ENCODE measurements at places on chromosomes 16 and 17. TPM values are rescaled to one million over a fixed set of nuclear protein-coding genes. Genes with fewer than 3 reads are reported as not detected.

DNA sequence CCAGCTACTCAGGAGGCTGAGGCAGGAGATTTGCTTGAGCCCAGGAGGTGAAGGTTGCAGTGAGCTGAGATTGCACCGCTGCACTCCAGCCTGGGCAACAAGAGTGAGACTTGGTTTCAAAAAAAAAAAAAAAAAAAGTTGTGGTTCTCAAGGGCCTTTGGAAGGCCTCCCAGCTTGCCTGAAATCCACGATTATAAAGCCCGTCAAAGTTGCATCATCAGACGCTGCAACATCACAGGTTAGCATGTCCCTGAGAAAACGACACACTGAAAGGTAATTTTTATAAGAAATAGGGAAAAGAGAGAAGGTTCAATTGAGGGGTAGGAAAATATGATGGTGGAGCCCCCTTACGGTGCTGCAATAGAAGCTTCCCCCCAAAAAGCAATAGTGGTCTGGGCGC lies 4.6 kb upstream of the LYZL6 start:
- DNase-seq: no peak

DNA sequence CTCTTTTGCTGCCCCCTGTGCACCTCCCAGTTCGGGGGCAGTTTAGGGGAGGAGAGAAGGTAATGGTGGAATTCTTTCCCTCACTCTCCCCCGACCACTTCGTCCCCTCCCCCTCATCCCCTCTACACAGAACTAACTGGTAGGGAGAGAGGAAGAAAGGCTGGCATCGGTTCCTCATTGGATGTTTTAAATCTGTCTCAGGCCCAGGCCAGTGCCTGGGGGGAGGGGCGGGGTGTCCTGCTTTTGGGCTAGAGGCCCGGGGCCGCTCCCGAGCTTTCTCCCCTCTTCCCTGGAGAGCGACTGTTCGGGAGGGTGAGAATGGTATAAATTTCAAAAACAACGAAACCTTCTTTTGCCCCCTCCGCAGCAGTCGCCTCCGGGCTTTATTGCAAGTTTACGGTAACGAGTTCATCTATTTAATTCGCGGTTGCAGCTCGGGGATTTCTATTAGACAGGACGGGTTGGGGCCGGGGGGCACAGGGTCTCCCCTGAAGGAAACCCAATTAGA lies at the start of gene PRAC2:
PRAC2 (plus strand) TSS at position 271 of the 508 bp plus-strand sequence. CDS start 1,226 bp downstream, outside the sequence.
- peak; percentile 54 for DNase-seq

DNA sequence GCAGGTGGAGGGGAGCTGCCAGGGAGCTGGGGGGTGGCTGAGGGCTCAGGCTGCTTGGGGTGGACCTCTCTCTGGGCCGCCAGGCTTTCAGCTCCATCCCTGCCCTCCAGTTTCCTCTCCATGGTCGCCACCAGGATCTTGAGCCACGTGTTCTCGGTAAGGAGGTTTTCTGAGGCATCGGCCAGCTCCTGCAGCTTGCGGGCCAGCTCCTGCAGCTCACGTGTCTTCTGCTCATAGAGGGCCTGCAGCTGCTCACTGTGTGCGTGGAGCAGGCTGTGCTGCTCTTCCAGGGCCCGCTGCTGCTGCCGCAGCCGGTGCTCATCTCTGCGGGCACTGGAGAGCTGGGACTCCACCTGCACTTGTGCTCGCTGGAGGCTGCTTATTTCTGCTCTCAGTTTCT lies 11.0 kb downstream of the SNN start:
- DNase-seq: peak; percentile 80

- DNase-seq: no peak
These were observed 214.4 kb upstream of the CHMP6 start for GRCh38 chr17:80777274-80777673.

- DNase-seq: no peak
These were observed 3.3 kb upstream of the IRX5 start for GRCh38 chr16:54927125-54928015.

- no peak for DNase-seq
These were observed 32.8 kb downstream of the MYO15A start for GRCh38 chr17:18141210-18141803.

DNA sequence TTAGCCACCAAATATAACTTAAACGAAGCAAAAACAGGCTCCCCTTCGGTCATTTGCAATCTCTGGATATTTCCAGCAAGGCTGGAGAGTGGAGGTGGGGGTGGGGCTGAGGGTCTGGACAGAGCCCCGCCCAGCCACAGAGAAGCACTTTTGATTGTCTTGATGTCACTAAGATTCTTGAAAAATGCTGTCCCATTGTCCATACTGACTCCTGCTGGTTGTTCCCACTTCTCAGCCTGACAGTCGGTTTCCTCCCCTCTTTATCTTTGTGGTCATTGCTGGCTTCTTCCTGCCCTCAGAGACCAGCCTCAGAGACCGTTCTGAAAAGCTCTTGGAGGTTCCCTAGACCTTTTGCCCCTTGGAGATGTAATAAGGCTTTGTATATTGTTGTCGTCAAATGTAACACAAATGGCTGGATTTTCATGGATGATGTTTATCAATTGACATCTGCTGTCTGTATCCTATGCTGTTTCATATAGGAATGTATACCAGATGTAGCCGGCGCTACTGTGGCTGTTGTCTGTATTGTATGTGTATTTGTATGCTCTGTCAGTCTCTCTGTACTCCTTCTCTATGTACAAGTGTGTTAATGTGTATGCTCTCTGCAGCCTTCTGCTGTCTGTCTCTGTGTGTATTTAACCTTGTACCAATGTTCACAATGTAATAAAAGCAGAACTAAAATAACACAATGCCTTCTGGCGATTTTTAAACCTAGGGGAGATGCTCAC lies 94.8 kb upstream of the DNAH9 start:
- no peak for DNase-seq

DNA sequence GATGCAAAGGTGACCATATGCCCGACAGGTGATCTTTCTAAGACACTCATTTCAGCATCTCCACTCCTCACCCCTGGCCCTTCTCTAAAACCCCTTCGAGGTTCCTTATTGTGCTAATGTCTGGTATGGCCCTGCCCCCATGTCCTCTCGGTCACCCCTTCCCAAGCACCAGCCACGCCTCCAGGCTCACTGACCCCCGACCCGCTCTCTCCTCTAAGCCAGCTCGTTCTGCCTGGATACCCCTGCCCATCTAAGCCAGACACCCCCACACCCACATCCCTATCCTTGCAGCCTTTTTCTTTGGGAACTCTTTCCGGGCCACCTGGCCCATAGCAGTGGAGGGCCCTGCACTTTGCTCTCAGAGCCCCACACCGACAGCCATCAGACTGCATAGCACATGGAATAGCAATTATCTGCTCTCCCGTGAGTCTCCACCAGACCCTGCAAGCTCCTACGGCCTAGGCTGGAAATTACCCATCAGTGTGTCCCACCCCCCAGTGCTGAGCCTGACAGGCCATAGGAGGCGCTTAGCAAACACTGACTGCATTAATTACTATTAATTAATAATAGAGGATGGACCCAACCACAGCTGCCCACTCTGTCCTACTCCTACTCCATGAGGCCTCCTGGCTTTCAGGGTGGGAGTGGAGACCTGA lies 176.7 kb downstream of the TMEM132E start:
- DNase-seq: peak; percentile 48

DNA sequence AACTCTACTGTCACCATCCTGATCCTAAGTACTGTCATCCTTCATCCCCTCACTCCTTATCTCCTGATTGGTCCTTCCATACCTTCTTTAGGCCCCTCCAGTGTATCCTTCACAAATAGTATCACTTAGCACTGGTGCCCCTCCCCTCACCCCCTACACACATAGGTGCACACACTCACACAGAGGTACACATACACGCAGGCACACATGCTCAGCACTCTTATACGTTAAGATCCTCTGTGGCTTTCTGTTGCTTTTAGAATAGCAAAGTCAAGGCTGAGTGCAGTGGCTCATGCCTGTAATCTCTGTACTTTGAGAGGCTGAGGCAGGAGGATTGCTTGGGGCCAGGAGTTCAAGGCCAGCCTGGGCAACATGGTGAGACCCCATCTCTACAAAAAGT lies 32.1 kb downstream of the CDRT15 start:
- no peak for DNase-seq

DNA sequence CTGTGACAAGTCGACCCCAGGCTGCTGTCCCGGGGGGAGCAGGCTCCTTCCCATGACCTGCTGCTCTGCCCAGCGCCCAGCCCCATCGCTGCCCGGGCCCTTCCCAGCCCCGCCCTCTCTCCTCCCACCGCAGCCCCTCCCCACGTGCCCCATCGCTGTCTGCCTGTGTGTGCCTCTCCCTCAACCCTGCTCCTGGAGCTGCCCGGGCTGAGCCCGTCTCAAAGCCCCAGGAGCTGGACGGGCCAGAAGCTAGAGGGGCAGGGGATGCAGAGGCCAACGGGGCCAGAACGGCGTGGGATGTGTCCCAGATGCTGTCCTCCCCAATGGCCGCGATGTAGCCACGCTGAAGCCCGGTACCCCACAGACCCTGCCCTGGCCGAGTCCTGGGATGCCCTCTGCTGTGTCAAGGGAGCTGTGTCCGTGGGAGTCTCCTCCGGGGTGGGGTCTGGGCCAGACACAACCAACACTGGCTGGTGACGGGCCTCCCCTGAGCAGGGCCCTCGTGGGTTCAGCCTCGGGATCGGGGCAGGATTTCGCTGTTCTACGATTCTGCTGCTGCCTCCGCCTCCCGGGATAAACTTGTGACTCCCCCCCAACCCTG lies 118.2 kb upstream of the ZNF750 start:
- DNase-seq: peak; percentile 56

DNA sequence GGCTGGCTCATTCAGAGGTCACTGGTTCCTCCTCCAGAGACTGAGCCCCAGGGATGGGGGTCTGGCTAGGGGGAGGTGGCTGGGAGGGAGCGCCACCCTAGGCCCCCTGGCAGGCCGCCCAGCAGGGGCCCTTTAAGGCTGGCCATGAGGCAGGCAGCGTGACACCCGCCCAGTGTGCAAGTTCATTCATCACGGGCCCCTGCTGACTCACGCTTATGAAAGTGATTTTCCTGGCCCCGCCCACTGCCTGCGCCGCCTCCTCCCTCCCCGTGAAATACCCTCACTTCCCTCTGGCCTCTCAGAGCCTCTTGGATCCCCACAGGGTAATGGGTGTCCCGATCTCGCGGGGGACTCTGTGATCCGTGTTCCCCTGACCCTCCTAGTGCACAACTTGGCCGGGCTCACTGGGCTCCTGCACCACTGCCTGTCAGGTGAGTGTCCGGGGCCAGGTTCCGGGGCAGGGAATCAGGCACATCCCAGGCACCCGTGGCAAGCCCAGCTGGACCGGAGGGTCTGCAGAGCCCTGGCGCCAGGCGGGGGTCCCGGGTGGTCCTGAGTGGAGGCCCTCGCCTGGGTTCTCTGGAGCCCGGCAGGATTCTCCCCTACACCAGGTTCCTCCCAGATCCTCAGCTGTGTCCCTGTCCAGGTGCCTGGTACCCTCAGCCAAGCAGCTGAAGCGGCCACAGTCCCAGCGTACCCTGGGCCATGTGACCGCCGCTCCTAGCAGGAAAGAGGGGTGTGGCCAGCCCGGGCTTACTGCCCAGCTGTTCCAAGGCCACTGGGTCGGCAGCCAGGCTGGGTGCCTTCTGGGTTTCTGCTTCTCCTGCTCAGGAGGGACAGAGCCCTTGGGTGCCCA lies at the start of gene OSGIN1:
OSGIN1 (plus strand) TSS at position 301 of the 856 bp plus-strand sequence. CDS start 4,432 bp downstream, outside the sequence.
- DNase-seq: peak; percentile 98

- no peak for DNase-seq
These were observed 8.3 kb downstream of the CDH16 start for GRCh38 chr16:66910175-66910940.

GRCh38 chr16:27225536-27226360 lies 22.4 kb downstream of the KDM8 start:
- DNase-seq: no peak

- no peak for DNase-seq
These were observed 13.1 kb downstream of the MPHOSPH6 start for GRCh38 chr16:82156761-82157533.

- DNase-seq: no peak
These were observed 45.0 kb downstream of the SCNN1G start for GRCh38 chr16:23227529-23227928.

DNA sequence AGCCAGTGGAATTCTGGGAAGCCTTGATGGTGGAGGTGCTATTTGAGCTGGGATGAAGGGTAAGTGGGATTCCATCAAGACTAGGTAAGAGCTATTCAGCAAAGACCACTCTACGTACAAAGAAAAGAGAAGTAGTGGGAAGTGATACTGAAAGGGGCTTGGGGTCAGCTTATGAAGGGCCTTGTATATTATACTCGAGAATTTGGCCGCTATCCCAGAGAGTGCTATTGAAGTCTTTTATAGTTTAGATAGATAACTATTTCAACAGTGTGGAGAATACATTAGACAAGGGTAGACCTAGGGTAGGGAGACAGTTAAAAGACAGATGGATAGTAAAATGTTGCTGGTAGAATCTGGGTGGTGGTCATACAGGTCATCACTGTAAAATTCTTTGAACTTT lies 10.3 kb downstream of the DNAH2 start:
- DNase-seq: no peak

GRCh38 chr17:17186051-17186450 lies 20.1 kb downstream of the PLD6 start:
- DNase-seq: no peak

DNA sequence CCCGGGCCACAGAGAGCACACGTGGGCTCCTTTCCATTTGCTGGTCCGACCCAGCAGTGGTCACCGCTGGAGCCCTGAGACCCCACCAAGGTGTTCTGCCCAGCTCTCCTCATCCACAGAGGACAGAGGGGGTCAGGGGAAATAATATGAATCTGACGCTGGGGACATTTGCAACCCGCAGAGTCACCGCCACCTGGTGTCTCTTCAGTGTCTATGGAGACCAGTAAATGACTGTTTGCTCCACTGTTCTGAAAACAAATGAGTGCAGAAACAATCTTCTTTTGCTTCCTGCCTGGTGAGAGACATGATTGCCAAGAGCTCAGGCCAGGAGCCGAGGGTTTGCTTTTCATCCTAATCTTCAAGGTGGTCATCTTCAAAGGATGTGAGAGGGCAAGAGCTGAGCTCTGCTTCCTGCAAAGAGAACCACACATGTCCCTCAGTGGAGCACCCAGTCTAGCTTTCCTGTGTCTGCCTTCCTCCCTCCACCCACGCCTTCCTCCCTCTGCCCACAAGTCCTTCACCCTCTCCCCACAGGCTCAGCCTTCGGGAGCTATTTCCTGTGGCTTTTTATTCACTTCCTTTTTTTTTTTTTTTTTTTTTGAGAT lies 14.7 kb upstream of the KLHDC4 start:
- no peak for DNase-seq

- no peak for DNase-seq
These were observed 15.8 kb upstream of the AKTIP start for GRCh38 chr16:53518550-53519416.

GRCh38 chr17:45149037-45149668 lies 878 bp downstream of the HEXIM1 start:
- DNase-seq: peak; percentile 95

DNA sequence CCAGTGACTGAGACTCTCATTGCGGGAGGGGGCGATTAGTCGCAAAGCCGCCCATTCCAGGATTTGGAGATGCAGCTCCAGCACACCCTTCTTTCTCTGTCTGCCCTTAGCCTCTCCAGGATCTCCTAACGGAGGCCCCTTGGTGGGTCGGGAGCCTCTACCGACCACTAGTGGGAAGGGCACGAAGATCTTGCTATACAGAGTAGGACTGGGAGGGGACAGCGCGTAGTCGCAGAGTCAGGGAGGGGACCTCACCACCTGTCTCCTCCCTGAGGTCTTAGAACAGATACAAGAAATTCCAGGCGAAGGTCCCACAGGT lies 588 bp upstream of the SMTNL2 start:
- DNase-seq: no peak

Gene SPIRE2
- 1.8 TPM for total RNA-seq

Gene GAST
- not detected for total RNA-seq

Gene OTOP2
- total RNA-seq: 0.55 TPM

Gene CTRL
- total RNA-seq: 0.82 TPM

Gene EFNB3
- 0.54 TPM for total RNA-seq

Gene NT5M
- 5.4 TPM for total RNA-seq

Data from sigmoid colon (tissue), 7 donors.